ENCODE measurements at places on chromosomes 6 and 20. TPM values are rescaled to one million over a fixed set of nuclear protein-coding genes. Genes with fewer than 3 reads are reported as not detected.

Gene RAET1L
- not detected for total RNA-seq

Gene RIN2
- 42.2 TPM for total RNA-seq

Gene TNNC2
- total RNA-seq, result 1.4 TPM

Gene ZBTB46
- total RNA-seq, result 3.3 TPM

Gene CST4
- 0.31 TPM for total RNA-seq

Gene CDSN
- not detected for total RNA-seq

Gene UNC5CL
- total RNA-seq, result under 0.01 TPM

Gene MRPL18
- 66.6 TPM for total RNA-seq

Gene ENPP5
- total RNA-seq, result 0.87 TPM

Gene GSTA2
- not detected for total RNA-seq

Gene TCF15
- not detected for total RNA-seq

Gene TTK
- total RNA-seq, result 11.7 TPM

Gene AGPAT4
- 10.1 TPM for total RNA-seq

Gene OLIG3
- 0.06 TPM for total RNA-seq

Gene CHRNA4
- not detected for total RNA-seq

Gene DYNLT2
- total RNA-seq, result 1.1 TPM

Gene CNKSR3
- total RNA-seq, result 15.5 TPM

Gene PRR18
- not detected for total RNA-seq

Data from aortic smooth muscle cell (primary cell).